ENCODE measurements at places on chromosomes 5 and 9.

DNA sequence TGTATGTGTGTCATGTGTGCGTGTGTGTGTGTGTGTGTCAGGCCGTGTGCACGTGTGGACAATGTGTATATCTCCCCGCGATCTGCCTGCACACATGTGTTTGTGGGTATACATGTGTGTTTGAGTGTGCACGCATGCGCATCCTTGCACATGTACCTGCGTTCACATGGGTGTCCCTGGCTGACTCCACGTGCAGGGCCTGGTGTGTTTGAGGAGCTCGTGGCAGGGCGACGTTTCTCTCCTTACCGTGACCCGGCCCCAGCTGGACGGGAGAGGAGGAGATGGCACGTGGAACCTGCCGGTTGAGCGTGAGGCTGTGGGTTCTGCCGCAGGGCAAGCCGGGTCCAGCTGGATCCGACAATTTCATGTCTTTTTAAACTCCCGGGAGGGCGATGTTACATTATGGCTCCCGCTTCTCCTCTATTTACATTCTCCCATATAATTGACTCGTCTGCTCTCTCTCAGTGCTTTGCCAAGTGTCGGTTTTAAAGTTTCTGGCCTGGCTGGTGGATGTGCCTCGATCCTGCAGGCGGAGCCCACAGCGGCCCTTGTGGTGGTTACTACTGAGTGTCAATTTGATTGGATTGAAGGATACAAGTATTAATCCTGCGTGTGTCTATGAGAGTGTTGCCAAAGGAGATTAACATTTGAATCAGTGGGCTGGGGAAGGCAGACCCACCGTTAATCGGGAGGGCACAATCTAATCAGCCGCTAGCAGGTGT is 5.9 kb downstream of the COL5A1 start:
- DNase-seq: no peak

GRCh38 chr9:137301081-137301947 is 757 bp downstream of the NRARP start:
- DNase-seq: peak; percentile 45

DNA sequence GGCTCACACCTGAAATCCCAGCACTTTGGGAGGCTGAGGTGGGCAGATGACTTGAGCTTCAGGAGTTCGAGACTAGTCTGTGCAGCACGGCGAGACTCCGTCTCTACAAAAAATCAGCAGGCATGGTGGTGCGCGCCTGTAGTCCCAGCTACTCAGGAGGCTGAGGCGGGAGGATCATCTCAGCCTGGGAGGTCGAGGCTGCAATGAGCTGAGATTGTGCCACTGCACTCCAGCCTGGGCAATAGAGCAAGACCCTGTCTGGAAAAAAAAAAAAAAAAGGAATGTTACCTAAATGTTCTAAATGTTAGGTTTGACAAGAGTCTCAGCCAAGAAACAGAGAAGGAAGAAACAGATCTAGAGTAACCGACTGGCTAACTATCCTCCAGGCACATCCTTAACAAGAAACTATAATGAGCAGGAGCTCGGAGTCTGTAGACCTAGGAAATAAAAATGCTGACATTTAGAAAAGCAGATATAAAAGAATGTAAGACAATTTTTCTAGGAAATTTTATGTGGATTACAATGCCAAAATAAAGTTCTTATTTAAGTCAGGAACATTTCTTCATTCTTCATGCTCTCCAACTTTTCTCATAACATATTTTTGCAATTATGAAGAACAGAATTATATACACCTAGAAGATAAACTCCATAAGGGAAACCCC is 166.6 kb upstream of the TBCA start:
- DNase-seq: no peak

- peak; percentile 79 for DNase-seq
Observed at GRCh38 chr9:122122903-122123632, 30.0 kb upstream of the TTLL11 start.

DNA sequence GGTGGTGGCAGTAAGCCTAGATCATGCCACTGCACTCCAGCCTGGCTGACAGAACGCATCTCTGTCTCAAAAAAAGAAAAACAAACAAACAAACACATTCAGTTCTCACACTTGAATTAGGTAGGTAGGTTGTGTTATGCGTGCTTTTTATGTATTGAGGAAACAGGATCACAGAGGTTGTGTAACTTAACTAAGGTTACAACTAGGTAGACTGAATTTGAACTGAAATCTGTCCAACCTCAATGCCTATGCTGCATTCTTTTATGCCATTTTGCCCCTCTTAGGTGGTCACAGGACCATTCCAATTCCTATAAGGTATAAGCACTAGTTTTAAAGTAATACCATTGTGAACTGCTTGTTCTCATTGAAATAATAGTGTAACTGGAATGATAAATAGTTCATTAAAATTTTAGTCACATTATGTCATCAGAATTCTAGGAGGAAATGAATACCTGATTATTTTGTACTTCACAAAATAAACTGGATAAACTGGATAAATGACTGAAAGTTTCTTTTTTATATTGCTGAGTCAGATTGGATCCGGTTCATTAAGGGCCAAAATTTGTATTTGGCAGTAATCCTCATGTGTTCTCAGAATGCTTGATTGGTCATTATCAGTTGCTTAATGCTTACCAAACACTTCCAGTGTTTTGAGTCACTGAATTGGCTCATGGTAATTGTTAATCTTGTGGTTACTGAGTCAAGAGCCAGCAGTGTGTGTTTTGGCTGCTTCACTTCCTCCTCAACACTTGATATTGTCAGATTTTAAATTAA is 7.1 kb downstream of the UBAP1 start:
- DNase-seq: no peak

- DNase-seq: no peak
Observed at GRCh38 chr5:139407517-139407916, 3.6 kb upstream of the SPATA24 start.

DNA sequence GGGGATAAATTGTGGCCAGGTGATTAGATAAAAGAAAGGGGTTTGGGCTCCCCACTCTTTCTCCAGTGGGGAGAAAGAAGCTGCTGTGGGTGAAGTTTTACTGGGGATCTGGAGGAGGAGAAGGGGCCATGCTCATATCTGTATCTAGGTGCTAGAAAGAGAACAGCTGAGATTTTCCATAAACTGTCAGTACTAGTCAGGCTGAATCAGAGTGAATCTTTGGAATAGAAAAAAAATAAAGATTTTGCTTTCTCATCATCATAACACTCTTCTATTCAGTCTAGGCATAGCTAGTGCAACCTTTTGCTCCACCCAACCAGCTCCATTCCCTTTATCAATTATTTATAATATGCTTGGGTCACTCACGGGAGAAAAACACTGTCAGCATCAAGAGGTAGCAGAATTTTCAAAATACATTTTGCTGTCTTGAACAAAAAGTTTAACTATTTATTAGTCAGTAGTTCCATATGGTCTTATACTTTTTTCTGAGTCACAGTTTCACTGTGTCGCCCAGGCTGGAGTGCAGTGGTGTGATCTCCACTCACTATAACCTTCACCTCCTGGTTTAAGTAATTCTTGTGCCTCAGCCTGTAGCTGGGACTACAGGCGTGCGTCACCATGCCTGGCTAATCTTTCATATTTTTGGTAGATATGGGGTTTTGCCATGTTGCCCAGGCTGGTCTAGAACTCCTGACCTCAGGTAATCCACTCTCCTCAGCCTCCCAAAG is 21.3 kb upstream of the ERMP1 start:
- no peak for DNase-seq

DNA sequence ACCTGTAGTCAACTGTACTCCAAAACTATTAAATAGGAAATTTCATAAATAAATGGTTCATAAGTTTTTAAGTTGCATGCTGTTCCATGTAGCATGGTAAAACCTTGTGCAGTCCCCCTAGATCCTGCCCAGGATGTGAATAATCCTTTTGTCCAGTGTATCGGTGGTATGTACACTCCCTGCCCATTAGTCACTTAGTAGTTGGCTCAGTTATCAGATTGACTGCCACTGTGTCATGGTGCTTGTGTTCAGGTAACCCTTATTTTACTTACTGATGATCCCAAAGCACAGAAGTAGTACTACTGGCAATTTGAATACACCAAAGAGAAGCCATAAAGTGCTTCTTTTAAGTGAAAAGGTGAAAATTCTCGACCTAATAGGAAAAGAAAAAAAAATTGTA is 134.2 kb downstream of the RNF180 start:
- no peak for DNase-seq

DNA sequence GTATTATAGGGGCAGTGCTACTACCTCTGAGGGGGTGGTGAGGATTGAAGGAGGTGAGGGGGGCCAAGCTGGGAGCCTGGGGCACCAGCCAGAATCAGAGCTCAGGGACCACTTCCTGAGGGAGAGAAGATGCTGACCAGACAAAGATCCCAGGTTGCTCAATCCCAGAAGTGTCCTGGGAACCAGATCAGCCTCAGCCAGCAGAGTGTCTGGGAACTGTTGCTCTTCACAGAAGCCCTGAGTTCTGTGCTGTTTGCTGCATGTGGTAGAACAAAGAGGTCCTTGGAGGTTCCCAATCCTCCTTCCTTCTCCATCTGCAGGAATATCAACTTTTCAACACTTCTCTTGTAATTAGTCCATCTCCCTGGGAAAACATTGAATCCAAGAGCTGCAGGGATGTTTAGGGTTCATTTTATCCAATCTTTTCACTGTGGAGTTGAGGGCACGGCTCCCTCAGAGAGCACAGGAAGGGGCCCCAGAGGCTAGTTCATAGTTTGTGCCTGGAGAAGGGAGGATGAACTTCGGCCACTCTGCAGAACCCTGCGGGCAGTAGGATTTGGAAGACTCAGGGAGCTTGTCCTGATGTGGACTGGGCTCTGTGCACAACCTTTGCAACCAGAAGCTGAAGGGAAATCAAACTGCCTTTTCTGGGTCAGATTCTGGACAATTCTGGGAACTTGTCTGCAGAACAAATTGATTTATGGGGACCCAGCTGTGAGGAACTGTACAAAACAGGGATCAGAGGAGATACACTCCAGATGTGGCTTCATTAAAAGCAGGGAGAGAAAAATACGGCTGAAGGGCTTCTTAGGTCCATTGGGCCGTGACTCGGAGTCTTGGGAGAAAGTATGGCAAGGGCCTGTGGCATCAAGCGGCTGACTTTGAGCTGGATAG is 57.1 kb downstream of the GALNT12 start:
- DNase-seq: no peak

- DNase-seq: no peak
Observed at GRCh38 chr9:123996731-123997421, 14.7 kb upstream of the LHX2 start.

- DNase-seq: no peak
Observed at GRCh38 chr9:6645355-6646292, at the start of gene GLDC. Gene GLDC (minus strand): TSS chr9:6645729. CDS start chr9:6645499, 230 bp downstream.

DNA sequence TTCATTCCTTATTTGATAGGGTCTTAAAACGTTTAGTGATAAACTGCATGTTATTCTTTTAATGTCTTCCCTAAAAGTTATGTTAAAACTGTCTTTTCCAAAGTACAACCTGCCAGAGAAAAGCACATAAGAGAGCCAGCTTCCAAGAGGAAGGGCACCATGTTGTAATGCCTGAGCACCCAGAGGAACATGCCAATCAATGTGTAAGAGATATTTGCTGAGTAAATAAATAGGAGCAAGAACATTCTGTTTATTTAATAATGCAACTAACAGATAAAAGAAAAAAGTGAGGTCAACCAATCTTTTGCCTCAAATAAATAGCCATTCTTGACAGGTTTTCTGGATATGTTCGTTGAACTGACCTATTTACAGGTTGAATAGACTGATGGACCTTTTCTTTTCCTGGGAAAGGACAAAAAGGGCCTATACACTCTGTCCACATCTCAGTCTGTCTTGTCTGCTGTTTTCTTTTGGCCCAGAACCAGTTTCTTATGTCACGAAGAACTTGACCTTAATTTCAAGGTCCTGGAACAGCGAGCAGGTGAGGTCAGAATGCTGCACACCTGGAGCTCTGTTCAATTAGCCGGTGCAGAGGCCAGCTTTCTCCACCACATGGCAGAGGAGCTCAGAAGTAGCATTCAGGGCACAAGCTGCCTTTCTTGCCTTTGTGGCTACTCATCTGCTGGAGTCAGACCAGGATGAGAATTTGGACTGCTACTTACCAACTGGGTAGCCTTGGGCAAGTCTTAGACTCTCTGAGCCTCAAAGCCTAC is 77.7 kb downstream of the PLCXD3 start:
- DNase-seq: no peak

- no peak for DNase-seq
Observed at GRCh38 chr5:130032807-130033206, 128.5 kb downstream of the CHSY3 start.

DNA sequence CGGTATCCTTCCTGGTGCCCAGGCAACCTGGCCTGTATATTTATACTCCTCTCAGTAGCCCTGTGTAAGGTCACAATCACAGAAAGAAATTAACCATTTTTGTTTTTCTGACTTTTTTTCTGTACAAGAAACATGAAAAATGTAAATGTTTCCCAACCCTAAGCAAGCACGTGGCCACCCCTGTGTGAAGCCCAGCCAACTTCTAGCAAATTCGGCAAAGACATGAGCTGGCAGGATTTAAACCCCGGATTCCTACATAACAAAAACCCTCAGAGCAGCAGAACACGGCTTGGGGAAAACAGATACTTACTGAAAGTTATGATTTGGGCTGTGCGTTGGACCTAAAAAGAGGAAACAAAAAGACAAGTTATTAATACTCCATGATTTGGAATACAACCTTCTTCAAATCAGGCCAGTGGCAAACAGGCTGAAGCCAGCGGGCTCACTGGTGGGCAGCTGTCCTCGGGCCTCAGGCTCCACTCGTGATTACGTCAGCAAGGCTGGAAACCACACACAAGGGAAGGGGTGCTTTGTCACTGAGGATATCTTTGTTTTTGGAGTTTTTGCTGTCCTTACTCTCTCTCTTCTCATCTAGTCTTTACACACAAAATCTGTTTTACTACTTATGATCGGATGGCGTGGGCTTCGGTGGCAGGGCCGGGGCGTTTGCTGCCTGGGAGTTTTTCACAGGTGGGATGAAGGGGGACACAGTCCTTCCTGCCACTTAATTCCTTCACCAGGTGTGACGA is 194.1 kb downstream of the ROR2 start:
- DNase-seq: no peak

DNA sequence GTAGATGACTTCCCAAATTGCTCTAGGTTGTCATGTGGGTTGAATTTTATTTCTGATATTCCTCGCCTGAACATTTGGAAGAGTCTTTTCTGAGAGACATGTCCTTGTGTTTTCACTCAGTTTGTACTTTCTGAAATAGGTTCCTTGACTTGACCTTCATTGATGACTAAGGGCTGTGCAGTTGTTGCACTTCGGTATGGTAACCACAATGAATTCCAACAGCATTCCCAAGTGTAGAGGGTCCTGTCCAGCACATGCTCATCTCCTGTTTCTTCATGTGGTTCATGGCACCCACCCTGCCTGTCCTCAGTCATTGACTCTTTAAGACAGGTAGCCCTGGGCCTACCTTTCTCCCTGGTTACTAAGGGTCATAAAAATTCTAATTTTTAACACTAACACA is 527.8 kb downstream of the MTRR start:
- DNase-seq: no peak

DNA sequence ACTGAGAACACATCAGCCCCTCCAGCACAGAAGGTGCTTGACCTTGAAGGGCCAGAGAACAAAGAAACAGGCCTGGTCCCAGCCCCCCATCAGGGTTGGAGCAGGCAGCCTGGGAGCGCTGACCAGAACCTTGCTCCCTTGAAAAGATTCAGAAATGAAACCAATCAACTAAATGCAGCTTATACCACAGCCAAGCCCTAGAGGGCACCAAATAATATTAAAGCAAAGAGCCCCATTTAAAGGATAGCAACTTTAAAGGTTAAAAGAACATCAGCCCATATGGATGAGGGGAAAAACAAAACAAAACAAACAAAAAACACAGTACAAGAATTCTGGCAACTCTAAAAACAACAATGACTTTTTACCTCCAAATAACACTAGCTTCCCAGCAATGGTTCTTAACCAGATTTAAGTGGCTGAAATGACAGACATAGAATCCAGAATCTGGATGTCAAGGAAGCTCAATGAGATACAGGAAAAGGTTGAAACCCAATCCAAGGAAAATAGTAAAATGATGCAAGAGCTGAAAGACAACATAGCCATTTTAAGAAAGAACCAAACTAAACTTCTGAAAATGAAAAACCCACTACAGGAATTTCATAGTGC is 471.9 kb downstream of the MTRR start:
- no peak for DNase-seq
